KG1 (cell line): ENCODE measurements at places on chromosomes 6 and 20.

- no peak for DNase-seq
Observed at GRCh38 chr6:166173281-166173951, 5.8 kb upstream of the TBXT start.

DNA sequence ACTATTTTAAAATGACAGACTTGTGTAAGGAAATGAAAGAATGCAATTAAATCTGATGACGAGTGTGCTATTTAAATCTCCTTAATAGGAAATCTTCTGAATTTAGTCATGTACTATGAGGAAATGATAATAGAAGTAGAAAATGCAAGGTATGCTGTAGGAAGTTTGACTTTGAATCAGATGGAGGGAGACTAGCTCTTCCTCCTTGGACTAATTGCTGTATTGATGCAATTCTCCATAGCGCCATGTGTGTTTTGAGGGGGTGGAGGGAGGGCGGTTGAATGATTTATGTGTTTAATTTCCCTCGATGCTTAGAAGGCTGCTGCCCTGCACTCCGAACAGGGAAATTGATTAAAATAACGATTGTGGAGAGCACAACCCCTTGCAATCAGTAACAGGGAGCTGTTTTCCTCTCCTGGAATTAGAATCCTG is 214.4 kb upstream of the PRND start:
- no peak for DNase-seq

DNA sequence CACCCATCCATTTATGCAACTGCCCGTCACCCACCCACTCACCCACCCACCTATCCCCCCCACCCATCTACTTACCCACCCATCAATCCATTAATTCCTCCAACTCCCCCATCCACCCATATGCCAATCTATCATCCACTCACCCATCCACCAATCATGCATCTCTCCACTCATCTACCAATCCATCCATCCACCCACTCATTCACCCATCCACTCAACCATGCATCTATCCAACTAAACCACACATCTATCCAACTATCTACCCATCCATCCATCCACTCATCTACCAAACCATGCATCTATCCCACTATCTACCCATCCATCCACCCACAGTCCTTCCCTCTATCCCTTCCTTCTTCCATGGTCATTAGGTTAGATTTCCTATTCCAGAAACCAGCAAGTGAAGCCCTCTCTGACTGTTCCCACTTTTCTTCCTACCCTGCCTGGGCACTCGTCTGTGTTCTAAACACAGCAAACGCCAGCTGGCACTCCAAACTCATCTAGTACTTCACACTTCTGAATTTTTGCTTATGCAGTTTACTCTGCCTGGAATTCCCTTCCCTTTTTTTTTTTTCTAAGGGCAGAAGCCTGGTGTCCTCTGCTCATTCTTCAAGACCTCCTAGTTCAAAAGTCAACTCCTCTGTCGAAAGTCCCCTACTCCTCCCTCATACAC is 43.1 kb downstream of the ARHGAP40 start:
- no peak for DNase-seq

DNA sequence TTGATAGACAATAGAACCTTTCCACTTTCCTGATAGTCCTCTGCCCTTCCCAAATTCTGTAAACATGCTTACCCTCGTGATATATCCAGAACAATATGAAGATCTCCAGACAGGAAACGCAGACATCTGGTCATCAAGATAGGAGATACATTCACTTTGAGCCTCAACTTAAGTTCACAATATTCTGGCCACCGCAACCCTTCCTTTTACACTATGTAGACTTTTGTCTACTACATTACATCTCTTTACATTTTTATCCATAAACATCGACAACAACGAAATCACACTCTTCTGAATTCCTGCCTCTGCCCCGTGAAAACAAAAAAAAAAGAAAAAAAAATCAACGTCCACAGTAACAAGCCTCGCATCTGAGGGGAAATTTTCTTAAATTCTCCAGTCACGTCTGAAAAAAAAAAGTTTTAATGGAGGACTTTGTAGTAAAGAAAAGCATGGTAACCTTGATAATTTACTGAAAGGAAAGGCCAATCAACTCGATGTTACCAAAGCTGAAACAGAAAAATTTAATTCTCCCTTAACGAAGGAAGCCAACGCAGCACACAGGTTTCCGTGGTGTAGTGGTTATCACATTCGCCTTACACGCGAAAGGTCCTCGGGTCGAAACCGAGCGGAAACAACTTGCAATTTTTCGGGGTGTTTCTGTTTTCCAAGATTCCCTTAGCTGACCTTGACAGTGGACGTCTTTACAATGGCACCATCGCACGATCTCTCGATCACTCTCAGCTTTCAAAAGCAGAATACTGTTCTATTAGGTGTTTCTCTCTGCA is 21.8 kb downstream of the POM121L2 start:
- no peak for DNase-seq

DNA sequence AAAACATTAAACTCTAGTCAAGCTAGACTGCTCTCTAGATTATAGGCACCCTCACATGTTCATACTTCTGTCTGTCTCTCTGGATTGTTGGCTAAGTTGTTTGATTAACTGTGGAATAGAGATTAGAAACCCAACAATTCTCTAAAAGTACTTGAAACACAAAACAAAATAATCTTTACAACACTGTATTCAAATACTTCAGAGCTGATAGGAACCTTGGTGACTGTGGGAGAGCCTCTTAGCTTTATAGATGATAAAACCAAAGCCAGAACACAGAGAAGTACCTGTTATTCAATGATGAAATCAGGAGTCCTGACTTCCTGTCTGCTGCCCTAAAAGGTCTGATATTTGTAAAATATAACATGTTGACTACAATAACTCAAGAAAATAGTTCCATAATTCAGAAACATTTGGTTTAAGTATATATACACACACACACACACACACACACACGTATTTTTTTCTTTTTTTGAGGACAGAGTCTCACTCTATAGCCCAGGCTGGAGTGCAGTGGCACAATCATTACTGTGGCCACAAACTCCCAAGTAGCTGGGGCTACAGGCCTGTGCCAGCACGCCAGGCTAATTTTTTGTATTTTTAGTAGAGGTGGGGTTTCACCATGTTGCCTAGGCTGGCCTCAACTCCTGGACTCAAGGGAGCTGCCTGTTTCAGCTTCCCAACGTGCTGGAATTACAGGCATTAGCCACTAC is 222.0 kb downstream of the FUT9 start:
- DNase-seq = no peak

GRCh38 chr6:88349511-88349910 is 183.4 kb upstream of the CNR1 start:
- no peak for DNase-seq

- DNase-seq = no peak
Observed at GRCh38 chr6:72916298-72916697, 294.4 kb downstream of the KCNQ5 start.

DNA sequence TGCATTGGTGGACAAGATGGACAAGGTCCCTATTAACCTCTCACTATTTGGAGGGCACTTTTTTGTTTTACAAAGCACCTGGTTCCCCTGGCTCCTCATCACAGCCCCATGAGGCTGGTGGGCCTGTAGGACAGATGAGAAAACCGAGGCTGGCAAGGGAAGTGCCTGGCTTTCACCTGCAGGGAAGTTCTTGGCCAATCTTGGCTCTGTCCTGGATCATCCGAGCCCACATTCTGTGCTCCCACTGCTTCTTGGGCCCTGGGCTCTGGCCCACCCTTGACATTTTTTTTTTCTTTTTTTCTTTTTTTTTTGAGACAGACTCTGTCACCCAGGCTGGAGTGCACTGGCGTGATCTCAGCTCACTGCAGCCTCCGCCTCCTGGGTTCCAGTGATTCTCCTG is 14.7 kb downstream of the SLC13A3 start:
- DNase-seq = no peak

GRCh38 chr6:143233554-143234285 is 173.0 kb downstream of the AIG1 start:
- no peak for DNase-seq

DNA sequence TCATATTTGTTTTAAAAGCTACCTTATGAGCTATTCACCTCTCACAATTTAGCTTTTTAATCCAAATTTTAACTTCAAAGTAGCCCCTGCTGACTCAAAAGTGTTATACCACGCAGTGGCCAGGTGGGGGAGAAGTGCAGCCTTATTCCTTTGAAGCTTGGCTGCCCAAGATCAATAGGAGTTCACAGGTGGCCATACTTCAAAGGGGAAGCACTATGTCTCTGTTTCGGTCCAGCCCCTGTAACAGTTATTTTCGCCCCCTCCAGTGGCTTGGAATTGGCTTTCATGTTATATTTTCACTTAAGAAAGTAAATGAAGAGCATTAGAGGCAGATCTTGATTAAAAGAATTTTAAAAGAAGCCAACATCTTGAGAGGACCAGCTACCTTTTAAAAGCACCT is 608.4 kb downstream of the EPHA7 start:
- no peak for DNase-seq

DNA sequence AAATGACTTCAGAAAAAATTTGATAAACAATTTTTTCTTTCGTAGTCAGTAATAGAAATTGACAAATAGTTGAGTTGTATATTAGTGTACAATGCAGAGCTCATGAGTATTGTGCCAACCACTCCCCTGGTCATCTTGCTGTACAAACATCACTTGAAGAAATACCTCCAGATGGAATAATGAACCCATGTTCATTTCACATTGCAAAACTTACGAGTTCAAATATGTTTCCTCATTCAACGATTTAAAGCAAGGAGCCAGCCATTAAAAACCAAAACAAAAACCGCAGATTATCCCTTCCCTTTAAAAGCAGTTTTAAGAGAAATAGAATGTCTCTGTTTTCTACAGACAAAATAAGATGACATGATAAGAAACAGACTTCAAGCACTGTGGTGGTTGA is 62.5 kb downstream of the RALGAPA2 start:
- no peak for DNase-seq

DNA sequence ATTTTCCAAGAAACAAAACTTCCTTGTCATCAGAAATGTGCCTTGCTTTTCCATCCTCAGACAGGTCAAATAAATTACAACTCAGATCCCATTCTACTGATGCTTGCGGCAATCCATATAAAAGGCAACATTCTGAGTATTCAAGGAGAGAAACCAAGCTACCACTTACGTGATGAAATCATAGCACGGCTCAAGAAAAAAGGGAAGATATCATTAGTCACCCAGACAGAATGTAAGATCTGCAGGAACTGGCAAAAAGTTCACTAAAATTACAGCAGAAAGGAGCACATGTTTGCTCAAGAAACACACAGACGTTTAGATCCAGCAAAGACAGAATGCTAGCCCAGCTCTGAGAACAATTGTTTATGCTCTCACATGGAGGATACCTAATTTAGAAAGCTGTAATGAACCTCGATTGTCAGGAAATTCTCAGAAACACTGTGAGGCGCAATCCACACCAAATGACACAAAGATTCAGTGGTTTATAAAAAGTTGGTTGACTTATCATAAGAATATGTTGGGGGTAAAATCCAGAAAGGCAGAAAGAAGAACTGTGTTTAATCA is 304.2 kb downstream of the ADGRG6 start:
- DNase-seq = no peak

- DNase-seq = no peak
Observed at GRCh38 chr6:153525998-153526397, 394.9 kb upstream of the RGS17 start.

- no peak for DNase-seq
Observed at GRCh38 chr20:46774943-46775560, 65.6 kb downstream of the SLC2A10 start.

- no peak for DNase-seq
Observed at GRCh38 chr6:100078509-100078908, 84.5 kb upstream of the MCHR2 start.

GRCh38 chr6:132236281-132236680 is 165.0 kb downstream of the MOXD1 start:
- DNase-seq = no peak

- DNase-seq = no peak
Observed at GRCh38 chr6:13241364-13241763, 87.0 kb downstream of the TBC1D7 start.

DNA sequence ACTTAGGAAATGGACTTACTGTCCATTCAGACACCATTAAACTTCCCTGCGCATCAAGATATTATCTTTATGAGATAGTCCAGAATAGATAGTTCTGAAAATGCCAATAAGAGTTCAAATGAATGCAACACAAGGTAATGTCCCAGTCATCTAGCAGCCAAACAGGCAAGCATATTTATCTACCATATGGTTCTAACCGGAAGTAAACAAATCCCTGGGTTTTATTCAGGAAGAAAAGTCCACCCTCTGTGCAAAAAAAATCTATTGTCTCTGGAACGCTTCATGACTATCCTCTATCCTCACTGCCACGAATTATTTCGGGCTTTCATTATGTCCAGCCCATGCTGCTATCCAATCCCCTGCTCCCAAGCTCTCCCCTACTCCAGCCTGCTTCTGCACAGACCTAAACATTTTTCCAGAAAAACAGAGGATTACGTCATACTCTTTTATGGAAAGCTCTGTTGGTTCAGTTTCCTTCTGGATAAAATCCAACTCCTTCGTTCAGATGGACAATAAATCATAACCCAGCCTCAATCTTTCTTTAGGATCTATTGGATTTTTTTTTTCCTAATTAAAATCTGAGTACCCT is 11.4 kb downstream of the PPIL6 start:
- no peak for DNase-seq

GRCh38 chr20:7226156-7226555 is 458.7 kb downstream of the BMP2 start:
- no peak for DNase-seq
